Stimulated activated CD4-positive, alpha-beta T cell treated with anti-CD3 and anti-CD28 coated beads, Interleukin-4, amount 100 ng/mL, for 4 hours (primary cell): ENCODE measurements at places on chromosomes 6 and 20.

- no peak for DNase-seq
Observed at GRCh38 chr6:112005013-112005371, 48.9 kb upstream of the CCN6 start.

GRCh38 chr20:56793916-56794315 lies 164.8 kb downstream of the TFAP2C start:
- DNase-seq: no peak

GRCh38 chr6:90212274-90212673 lies 84.4 kb downstream of the BACH2 start:
- no peak for DNase-seq

DNA sequence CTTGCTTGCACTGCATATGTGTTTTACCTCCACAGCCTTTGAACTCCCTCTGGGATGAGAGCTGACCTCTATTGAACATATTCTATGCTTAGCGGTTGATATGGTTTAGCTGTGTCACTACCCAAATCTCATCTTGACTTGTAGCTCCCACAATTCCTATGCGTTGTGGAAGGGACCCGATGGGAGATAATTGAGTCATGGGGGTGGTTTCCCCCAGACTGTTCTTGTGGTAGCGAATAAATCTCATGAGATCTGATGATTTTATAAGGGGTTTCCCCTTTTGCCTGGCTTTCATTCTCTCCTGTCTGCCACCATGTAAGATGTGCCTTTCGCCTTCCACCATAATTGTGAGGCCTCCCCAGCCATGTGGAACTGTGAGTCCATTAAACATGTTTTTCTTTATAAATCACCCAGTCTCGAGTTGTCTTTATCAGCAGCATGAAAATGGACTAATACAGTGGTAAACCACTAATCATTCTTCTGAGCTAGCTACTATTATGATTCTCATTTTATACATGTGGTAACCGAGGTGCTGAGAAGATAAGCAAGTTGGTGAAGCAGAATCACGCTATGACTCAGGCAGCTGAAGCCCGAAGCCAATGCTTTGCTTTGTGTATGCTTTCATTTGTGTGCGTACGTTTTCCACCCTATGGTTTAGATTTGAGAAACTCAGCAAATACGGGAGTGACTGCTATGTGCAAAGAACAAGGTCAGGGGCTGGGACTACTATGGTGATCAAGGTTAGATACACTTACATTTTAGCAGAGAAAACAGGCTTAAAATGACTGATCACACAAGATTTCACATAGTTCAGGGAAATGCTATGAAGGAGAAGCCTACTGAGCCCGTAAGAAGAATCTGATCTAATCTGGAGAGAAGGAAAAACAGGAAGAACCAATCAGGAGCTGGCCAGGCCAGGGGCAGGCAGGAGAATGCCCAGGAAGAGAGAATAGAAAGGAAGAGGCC lies 363.5 kb downstream of the ESR1 start:
- DNase-seq: peak; percentile 40
